ENCODE measurements at places on chromosomes 13 and 19.

GRCh38 chr13:78586706-78587105 is 16.6 kb downstream of the POU4F1 start:
- no peak for DNase-seq

- DNase-seq: no peak
Observed at GRCh38 chr19:18893587-18894253, 2.2 kb downstream of the CERS1 start.

DNA sequence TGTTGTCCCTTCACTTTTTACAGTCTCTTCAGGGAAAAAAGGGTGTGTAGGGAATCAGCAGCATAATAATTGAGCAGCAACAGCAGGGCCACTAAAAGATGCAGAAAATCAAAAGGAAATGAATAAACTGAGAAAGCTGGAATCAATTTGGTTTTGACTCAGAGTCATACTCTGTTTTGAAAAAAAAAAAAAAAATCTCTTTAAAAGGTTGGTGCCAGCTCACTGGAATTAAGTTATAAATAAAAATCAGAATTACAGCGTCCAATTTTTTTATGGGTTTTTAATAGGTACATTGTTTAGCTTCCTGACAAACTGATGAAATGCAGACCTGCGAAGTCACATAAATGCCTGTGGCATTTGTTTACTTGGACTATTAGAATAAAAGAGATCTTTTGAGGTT is 231.9 kb downstream of the COG6 start:
- DNase-seq: no peak

GRCh38 chr13:88246239-88246638 is 575.1 kb downstream of the SLITRK5 start:
- no peak for DNase-seq

DNA sequence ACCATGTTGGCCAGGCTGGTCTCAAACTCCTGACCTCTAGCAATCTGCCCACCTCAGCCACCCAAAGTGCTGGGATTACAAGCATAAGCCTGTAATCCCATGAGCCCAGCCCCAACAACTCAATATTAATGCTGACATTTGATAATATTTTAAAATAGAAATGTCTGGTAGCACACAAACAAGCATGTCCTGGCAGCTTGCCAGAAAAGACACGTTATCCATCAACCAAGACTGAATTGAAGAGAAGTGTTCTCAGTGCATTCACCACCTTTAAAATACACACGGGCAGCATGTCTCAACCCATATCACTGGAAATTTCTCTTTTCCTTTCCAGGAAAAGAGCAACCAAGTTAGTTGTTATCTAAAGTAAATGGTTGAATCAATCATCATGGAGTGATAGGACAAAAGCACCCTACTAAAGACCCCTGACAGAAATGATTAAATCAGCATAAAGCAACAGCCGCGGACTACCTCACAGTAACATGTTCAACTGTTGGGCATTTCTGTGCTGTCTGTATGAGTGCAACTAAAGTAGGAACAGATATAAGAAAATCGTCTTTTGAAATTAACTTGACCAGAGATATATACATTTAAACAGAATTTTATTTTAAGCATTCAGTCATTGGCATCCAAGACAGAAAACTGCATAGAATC is 25.0 kb downstream of the LHFPL6 start:
- DNase-seq: no peak

DNA sequence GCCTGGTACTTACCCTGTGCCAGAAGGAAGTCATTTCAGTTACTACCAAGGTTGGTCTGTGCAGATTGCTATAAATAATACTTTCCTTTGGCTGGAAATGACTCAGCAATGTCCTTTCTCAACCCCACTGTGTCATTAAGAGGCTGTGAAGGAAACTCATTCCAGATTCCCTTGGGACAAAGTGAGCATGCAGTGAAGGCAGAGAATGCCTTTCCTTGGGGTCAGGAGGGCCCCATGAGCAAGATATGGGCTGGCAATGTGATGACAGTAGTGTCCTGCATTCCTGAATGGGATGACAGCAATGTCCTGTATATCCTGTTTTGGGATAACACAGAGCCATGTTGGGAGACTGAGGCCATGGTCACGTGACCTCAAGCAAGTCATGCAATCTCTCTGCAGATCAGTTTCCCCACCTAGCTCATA is 213.1 kb upstream of the TMTC4 start:
- no peak for DNase-seq

DNA sequence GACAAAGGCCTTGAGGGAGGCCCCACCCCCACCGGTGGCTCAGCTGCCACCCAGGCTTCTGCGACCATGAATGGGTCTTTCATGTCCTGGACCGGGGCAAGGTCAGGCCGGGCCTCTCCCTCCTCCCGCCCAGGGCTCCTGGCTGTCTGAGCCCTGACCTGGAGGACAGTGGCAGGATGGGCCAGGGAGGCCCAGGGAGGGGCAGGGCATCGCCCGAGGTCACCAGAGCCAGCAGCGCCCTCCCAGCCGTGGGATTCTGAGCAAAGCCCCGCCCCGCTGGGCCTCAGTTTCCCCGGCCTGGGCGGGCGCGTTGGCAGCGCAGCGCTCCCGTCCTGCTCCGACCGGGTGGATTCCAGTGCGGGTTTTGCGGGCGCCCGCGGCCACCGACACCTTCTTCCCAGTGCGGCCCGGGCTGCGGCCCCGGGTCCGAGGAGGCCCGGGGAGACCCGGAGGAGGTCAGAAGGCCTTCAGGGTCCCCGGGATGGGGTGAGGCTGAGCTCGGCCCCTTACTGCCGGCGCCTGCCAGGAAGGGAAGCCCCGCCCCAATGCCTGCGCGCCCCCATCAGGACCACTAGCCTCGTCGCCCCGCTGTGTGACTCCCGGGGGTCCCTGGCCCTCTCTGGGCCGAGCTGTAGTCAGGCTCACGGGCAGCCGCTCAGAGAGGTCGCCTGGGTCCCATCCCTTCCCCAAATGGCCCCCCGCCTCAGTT is 24.6 kb upstream of the SEMA6B start:
- no peak for DNase-seq

DNA sequence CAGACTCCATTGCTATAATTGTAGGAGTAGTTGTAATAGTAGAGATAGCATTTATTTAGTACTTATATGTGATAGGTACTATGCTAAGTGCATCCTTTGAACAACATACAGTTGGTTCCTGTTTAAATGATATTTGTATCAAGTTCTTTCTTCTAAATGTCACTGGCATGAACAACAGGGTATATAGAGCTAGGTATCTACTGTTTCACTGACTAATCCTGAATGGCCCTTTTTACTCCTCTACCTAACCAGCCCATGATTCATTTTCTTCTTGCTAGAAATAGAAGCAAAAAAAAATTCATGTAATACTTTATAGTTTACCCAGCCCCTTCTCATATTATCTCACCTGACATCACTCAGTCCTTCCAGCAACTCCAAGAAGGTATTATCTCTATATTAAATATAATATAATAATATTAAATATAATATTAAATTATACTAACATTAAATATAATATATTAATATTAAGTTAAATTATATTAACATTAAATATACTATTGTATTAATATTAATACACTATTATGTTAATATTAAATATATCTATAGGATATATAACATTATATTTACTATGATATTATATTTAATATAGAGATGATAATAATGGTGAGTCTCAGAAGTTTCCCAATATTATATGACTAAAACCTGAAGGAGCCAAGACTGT is 74.2 kb downstream of the FRY start:
- no peak for DNase-seq

DNA sequence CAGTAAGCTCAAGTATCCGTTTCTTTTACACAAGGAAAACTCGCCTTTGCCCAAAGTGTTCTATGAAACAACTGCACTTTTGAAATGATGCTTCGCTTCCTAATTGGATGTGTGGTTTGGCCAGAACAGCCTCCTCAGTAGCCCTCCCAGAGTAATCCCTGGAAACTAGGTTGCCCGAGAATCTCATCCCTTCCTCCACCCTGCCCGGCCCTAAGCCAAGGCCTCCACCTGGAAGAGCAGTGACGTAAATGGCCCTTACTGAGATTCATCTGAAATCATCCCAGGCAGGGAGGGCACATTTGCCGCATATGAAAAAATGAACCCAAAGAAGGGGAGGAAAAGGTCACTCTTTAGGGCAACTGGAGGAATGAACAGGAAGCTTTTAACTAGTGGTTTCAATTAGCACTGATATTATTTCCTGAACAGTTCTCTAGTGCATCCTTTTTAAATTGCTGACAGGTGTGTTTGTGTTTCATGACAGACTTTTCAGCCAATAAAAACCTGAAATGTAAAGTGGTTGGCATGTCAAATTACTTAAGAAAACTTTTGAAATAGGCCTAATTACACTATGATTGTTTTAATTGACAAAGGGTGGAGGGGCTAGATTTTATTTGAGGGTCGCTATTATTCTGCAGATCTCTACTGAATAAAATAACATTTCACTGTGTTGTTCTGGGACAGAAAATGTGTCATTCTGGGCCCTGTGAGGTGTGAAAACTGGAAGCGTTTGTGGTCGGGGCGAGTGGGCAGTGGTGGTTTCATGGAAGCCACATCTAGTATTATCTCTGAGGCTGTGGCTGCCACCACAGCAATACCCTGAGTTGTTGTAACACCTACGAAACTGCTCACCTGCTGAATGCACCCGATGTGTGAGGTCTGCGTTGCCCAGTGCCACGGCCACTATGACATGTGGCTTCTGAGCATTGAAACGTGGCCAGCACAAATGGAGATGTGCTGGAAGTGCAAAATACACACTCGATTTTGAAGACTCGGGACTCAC is 112.1 kb downstream of the ZIC5 start:
- DNase-seq: peak; percentile 4

GRCh38 chr19:46704379-46705076 is 12.4 kb downstream of the PRKD2 start:
- peak; percentile 80 for DNase-seq

DNA sequence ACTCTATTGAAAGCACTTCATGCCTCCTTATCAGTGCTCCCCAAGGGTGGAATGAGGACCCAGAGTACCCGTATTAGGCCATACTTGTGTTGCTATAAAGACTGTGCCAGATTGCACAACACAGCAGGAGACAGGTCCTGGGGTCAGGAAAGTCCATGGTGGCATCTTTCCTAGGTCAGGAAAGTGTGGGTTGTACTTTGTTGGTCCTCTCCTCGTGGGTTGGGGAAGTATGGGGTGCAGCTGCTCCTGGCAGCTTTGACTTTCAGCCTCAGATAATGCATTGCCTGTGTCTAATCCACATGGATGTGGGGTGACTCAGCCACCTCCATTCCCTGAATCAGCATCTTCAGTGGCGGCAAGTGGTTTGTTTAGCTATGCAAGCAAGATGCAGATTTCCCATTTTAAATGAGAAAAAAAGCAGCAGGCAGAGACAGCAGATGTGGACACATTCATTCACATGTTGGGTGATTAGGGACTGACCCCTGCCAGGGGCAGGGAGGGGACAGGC is 8.4 kb upstream of the CYP2B6 start:
- no peak for DNase-seq

- no peak for DNase-seq
Observed at GRCh38 chr13:85615031-85615430, 184.2 kb downstream of the SLITRK6 start.

- DNase-seq: no peak
Observed at GRCh38 chr13:77767413-77767812, 69.9 kb downstream of the SLAIN1 start.

DNA sequence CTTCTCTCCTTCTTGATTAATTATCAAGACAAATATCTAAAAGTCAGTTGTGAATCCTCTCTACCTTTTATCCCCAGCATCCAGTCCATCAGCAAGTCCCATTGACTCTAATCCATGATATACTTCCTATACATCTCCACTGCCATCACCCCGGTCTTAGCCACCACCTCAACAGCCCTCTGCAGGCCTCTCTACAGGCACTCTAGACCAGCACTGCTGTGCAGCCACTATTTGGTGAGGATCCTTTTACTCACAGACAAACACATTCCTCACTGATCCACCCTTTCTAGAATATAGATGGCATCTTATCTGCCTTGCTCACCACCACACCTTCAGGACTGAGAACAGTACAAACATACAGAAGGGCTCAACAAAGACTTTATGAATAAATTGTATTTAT is 221.7 kb downstream of the RFC3 start:
- no peak for DNase-seq

- no peak for DNase-seq
Observed at GRCh38 chr13:95319551-95320274, 18.5 kb upstream of the ABCC4 start.

- no peak for DNase-seq
Observed at GRCh38 chr13:50344717-50345116, 329.5 kb downstream of the KCNRG start.

- no peak for DNase-seq
Observed at GRCh38 chr19:44755219-44755618, 6.7 kb downstream of the BCL3 start.

DNA sequence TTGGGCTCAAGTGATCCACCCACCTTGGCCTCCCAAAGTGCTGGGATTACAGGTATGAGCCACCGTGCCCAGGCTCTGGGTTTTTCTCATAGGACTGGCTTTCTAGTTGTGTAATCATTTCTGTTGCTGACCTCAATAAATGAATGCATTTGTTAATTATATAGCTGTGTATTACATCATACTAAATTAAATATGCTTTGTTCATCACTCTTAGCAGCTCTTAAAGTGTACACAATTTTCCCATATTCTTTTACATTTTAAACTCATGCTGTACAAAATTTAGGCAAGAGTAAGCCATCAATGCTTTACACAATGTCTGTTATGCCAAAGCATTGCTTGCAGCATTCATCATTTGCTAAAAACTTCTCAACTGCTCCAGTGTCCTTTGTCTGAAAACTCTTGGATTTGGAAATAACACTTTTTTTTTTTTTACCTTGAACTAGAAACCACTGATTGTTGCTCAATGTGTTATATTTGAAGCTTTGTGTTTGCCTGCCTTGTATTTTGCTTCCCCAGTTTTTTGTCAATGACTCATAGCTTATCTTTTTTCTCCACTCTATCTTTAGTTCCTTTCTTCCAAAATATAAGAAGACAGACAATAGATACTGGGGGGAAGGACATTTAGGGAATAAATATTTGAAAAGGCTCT is 31.4 kb downstream of the CCDC122 start:
- DNase-seq: no peak

DNA sequence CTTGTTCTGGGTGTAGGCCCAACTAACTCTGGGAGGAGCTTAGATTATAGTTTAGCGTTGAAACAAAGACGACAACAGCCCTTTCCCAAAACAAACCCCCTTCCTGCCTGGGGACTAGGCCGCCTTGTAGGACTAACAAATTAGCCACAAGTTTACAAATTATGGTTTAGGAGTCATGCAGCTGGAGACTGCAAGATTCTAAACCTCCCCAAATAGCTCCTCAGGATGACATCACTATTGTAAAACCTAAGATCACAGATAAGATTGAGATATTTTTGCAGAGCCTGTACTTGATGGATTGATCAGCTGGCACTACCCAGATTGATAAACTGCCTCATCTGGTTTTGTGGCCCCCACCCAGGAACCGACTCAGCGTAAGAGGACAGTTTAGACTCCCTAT is 2.3 kb upstream of the SLC25A15 start:
- no peak for DNase-seq

- no peak for DNase-seq
Observed at GRCh38 chr13:48590141-48590901, 57.4 kb upstream of the RCBTB2 start.

DNA sequence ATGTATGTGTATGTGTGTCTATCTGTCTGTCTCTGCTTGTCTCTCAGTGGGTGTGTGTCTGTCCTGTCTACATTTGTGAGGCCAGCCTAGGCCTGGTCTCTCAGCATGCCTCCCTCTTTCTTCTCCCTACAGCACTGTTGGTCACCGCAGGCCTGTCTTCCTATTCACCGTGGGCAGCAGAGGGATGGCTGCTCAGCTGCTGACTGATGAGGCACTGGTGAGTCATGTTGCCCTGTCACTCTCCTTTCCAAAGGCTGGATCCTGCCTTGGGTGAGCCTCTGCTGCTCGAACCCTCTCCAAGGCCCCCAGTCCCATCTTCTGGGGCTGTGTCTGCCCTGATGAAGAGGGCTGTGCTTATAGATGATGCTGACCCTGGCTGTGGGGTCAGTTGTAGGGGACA is 6.3 kb downstream of the ZNF71 start:
- DNase-seq: no peak
